Stimulated activated CD8-positive, alpha-beta memory T cell treated with anti-CD3 and anti-CD28 coated beads, Interleukin-15, amount 100 ng/mL, for 4 hours (primary cell): ENCODE measurements at places on chromosomes 1 and 21.

- no peak for DNase-seq
Observed at GRCh38 chr1:234140388-234140787, 232.9 kb upstream of the COA6 start.

GRCh38 chr1:46614604-46614984 is 2.0 kb downstream of the MOB3C start:
- DNase-seq, result no peak

DNA sequence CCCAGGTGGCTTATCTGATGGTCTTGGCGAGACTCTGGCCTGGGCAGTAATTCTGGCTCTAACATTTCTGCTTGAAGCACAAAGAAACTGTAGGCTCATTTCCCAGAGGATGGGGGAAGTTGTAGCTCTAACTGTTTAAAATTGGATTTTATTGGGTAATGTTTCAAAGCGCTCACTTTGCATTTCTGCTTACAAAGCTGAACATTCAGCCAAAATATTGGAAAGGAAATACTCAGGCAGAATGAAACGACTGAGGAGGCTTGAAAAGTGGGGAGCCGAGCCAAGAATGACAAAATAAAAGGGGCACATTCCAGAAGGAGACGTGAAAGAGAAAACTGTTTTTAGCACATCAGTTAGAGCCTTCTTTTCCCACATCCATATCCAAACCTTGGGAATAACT is 202.6 kb downstream of the GRIK1 start:
- DNase-seq, result no peak

- DNase-seq, result peak; percentile 48
Observed at GRCh38 chr1:16960560-16961296, 19.7 kb downstream of the MFAP2 start.
